NCI-H2107 (cell line): ENCODE measurements at places on chromosomes 13 and 19.

- DNase-seq: no peak
These were observed 7.0 kb downstream of the ZNF749 start for GRCh38 chr19:57441979-57442752.

DNA sequence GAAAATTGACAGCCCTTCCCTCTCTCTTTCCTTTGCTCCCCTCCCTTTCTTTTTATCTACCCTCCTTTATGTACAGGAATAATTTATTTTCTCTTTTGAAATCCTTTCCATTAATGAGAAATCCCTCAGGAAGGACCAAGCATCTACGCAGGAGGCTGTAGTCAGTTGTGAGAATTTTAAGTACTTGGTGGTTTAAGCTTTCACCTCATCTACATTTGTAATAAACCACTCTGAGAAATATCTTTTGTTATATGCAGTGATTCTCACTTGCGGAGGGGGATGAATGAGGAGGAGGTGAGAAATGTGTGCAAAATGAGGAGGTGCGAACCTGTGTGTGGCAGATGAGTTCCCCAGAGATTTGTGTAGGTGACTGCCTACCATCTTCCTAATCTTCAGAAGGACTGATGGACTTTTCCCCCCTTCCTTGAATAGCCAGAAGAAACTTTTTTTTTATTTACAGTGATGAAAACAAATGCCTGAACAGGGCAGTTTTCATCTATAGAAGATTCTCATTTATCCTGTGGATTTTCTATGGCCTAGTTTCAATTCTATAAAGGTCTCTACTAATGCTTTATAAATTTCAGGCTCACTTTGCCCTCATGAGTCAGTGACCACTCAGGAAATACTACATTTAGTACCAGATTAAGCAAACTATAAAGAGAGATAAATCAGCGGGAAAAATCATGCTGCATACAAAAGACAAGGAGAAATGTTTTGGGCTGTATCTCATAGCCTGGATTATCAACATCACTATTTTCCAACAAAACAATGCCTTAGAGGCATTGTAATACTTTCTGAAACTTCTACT lies 118.3 kb downstream of the LHFPL6 start:
- DNase-seq: no peak

GRCh38 chr13:62846302-62846701 lies 1430.7 kb upstream of the PCDH20 start:
- no peak for DNase-seq

DNA sequence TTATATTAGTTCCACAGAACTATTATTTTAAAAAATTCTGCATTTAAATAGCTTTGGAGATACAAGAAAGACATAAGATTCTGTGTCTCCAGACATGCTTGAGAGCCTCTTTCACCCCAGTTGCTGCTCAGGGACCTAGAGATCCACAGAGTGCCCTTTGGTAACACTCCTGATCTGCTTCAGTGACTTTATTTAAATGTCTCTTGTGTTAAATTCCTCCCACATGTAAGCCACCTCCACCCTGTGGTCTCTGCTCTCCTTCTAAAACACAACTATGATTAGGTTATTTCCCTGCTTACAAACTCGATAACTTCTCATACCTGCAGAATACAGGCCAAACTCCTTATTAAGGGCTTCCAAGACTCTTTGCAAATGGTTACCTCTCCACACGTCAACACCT lies 141.0 kb downstream of the RFC3 start:
- DNase-seq: no peak

DNA sequence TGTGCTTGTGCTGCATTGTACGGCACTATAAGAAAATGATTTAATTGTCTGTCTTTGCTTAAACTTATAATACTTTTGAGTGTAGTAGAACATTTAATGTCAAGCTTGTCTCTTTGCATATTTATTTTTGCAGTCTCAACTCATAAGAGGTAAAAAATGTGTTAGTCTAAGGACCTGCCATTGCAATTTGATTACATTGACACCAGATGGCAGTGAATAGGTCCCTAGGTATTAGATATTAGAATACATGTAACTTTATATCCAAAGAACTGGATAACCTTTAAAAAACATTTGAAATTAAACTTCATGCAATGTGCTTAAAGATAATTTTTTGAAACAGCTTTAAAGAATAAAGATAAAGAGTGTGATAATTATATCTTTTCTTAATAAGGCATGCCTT lies 1421.3 kb downstream of the OLFM4 start:
- no peak for DNase-seq

- no peak for DNase-seq
These were observed 3.1 kb upstream of the ZNF471 start for GRCh38 chr19:56504581-56504980.

GRCh38 chr19:32032561-32032960 lies 312.8 kb upstream of the ZNF507 start:
- no peak for DNase-seq

GRCh38 chr13:42000846-42001245 lies 39.9 kb upstream of the VWA8 start:
- no peak for DNase-seq

DNA sequence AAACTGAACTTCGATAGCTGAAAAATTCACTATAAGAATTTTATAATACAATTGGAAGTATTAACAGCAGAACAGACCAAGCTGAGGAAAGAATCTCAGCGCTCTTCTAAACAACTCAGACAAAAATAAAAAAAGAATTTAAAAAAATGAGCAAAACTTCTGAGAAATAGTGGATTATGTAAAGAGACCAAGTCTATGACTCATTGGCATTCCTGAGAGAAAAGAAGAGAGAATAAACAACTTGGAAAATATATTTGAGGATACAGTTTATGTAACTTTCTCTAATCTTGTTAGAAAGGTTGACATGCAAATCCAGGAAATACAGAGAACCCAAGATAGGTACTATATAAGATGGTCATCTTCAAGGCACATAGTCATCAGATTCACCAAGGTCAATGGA lies 25.4 kb downstream of the SLC25A15 start:
- DNase-seq: no peak

- DNase-seq: no peak
These were observed 23.2 kb downstream of the C13orf46 start for GRCh38 chr13:113950451-113951245.

GRCh38 chr19:15859187-15859586 lies 38.7 kb downstream of the CYP4F2 start:
- DNase-seq: no peak

DNA sequence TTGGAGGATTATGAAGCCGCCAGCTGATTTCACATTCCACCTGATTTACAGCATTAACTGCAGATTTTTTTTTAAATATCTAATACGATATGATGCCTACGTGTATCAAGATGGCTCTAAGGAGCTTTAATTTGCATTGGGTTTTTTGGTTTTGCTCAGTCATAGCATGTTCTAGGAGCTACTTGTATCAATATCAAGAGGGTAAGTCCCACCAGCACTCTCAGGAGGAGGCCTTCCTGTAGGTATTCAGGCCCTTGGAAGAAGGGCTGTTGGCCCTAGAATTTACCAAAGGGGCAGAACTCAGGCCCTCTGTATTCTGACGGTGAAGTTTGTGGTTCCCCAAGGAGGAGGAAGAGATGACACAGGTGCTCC lies 97.2 kb upstream of the IPO5 start:
- no peak for DNase-seq

GRCh38 chr13:50509771-50510441 lies 333.6 kb downstream of the DLEU7 start:
- DNase-seq: no peak

GRCh38 chr13:91017031-91017668 lies 330.3 kb upstream of the MIR17HG start:
- no peak for DNase-seq

DNA sequence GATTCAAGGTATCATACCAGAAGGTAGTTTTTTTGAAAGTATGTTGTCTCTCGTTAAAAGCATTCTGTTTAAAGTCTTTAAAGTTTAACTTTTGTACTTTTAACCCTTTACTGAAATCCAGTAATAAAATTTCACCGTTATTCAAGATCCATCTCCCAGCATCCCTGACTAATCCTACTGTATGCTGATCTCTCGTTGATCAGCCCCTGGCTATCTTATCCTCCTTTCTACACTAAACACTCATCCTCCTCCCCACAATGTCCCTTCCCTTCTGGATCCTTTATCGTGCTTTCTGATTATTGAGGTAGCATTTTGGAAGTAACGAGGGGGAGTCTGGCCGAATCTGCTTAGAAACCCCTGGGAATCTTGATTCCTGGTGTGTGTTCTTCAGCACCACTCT lies 1.3 kb downstream of the TPP2 start:
- no peak for DNase-seq

GRCh38 chr19:5345895-5346386 lies 5.3 kb upstream of the PTPRS start:
- no peak for DNase-seq
